ENCODE measurements at places on chromosomes 7 and 10. TPM values are rescaled to one million over a fixed set of nuclear protein-coding genes. Genes with fewer than 3 reads are reported as not detected.

DNA sequence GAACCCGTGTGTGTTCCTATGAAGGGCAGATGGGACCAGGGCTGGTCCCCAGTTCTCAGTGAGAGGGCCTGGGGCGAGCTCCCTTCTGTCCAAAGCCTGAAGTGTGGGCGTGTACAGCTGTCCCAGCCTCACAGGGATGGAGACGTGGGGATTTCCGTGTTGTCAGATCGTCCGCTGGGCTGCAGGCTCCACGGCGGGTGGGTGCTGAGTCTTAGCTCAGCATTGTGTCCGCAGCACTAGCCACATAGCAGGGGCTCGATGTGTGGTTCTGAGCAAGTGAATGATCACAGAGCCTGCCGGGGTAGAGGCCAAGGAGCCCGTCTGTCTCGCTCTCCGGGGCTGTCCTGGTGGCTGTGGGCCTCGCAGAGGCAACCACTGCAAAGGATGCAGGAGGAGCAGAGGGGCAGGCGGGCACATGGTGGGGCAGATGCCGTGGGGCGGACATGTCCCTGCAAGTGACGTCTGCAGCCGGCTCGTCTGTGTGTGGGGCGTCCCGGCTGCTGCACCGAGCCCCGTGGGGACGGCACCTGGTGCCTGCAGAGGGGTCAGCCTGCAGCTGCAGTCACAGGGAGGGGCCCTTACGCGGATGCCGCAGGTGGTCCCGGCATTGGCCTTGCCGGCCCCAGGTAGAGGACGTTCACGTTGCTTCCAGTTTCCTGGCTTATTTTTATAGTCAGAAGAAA, 30.9 kb downstream of the FAM20C start:
- DNase-seq = no peak
- no peak overlapping the region for H3K27ac ChIP-seq
- no peaks in the 10 kb centered on the region for H3K4me1 ChIP-seq
- H3K27me3 ChIP-seq = no peaks in the 10 kb centered on the region

GRCh38 chr7:130393101-130393561, 12.8 kb downstream of the CPA1 start:
- DNase-seq = peak; percentile 74
- H3K27ac ChIP-seq = no peak overlapping the region
- H3K4me3 ChIP-seq = no peak overlapping the region
- peaks cover 3% of the 10 kb centered on the region for H3K4me1 ChIP-seq

GRCh38 chr10:50622706-50623662, 772 bp downstream of the SGMS1 start:
- H3K36me3 ChIP-seq = no peaks in the 10 kb centered on the region
- H3K27me3 ChIP-seq = no peaks in the 10 kb centered on the region
- peak overlapping the region; percentile 89 for H3K4me3 ChIP-seq
- peak overlapping the region; percentile 96 for H3K27ac ChIP-seq
- peaks cover 7% of the 10 kb centered on the region for H3K4me1 ChIP-seq

GRCh38 chr10:11864727-11865126, 41.6 kb downstream of the PROSER2 start:
- H3K4me3 ChIP-seq = no peak overlapping the region
- H3K36me3 ChIP-seq = no peaks in the 10 kb centered on the region
- H3K27ac ChIP-seq = no peak overlapping the region
- no peak for DNase-seq
- no peaks in the 10 kb centered on the region for H3K27me3 ChIP-seq

DNA sequence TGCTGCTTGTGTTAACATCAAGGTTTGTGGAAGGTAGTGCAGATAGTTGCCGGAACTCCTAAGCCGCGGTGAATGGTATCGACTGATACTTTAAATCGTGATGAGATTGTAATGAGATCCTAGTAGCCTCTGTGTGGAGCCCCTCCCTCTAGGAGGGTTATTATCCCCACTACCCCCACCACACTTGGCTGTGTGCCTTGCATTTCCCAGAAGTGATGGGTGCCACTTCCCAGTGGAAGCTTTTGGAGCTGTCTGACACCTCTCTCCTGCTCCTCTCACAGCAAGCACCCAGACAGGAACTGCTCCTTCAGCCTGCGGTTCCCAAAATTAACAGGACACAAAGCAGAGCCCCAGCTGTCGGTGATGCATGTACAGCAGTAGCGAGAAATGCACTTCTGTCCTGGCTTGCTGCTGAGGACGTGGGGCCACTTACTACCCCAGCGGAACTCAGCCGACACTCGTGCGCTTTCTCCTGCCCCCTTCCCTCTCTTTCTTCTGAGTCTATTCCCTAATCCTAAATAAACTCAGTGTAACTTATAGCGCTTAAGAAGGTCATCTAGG, 52.5 kb downstream of the PRKAG2 start:
- H3K27me3 ChIP-seq = no peaks in the 10 kb centered on the region
- H3K36me3 ChIP-seq = no peaks in the 10 kb centered on the region
- no peak overlapping the region for H3K27ac ChIP-seq
- peaks cover 12% of the 10 kb centered on the region for H3K4me1 ChIP-seq

GIMAP5 gene
- polyA plus RNA-seq = 0.22 TPM

DNA sequence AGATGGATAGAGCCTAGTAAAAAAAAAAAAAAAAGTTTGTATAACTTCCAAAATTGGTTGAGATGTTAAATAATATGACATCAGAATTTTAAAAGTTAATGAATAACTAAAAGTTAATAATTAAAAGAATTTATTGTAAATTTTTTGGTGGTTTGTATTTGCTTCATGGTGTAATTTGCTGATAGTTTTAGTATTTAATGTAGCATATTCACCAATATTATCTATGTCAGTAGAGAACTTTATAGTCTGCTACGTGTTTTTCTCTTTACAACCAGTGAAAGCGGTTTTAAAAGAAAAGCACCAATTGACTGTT, 51.8 kb upstream of the STEAP4 start:
- no peaks in the 10 kb centered on the region for H3K27me3 ChIP-seq
- no peaks in the 10 kb centered on the region for H3K4me1 ChIP-seq
- no peaks in the 10 kb centered on the region for H3K36me3 ChIP-seq
- DNase-seq = no peak
- H3K27ac ChIP-seq = no peak overlapping the region
- no peak overlapping the region for H3K4me3 ChIP-seq

All from cardiac muscle cell (in vitro differentiated cells and primary cell).